Gastroesophageal sphincter (tissue), 4 donors: ENCODE measurements at places on chromosomes 16 and 17. TPM values are rescaled to one million over a fixed set of nuclear protein-coding genes. Genes with fewer than 3 reads are reported as not detected.

The SEZ6 gene
- total RNA-seq = not detected

The KLHL10 gene
- total RNA-seq = 2.2 TPM

DNA sequence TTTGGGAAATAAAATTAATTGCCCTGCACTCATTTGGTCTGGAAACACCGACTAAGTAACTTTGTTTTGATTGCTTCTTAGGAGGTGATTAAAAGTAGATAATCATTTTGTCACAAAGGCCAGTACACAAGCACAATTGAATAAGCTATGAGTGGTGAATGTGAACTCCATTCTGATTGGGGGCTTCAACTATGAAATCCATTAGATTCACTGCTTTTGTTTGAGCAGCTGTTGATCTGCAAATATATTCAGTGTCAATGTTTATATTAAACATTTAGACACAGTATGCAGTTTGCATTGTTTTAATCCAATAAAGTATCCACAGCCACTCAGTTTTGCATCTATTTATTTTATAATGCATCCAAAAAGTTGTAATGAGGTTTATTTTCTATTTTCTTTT, 817.5 kb downstream of the CDH11 start:
- ATAC-seq = no peak

- no peak for ATAC-seq
Measured at GRCh38 chr17:69454051-69454450, 39.6 kb downstream of the MAP2K6 start.

DNA sequence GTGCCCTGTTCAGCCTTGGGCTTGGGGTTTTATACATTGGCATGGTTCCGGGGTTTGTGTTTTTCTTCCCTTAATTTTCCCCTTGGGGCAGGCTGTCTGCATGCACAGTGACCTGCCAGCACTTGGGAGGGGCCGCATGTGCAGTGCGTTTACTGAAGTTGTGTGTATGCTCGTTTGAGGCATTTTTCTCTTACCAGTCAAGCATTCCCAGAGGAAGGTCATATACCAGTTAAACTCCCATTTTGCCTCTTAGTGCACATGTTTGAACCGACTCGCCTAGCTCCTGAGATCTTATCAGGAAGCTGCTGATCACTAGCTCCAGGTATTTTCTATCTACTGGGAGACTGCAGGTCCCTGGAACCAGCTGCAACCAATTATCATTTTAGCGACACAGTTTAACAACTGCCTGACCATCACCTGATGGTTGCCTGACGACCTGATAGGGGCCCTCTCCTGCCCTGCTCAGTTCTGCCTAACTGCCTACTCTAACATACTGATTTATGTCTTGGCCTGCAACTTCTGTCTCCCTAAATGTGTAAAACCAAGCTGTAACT, 51.4 kb downstream of the MFSD11 start:
- no peak for ATAC-seq

DNA sequence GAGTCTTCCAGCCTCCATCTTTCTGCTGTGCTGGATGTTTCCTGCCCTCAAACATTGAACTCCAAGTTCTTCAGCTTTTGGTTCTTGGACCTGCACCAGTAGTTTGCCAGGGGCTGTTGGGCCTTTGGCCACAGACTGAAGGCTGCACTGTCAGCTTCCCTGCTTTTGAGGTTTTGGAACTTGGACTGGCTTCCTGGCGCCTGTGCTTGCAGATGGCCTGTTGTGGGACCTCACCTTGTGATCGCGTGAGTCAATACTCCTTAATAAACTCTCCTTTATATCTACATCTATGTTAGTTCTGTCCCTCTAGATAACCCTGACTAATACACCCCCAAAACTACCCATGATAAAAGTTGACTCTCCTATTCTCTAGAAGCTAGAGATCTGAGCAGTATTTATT, 7.6 kb upstream of the CD300A start:
- no peak for ATAC-seq

The NUDT7 gene
- 17.2 TPM for total RNA-seq
